ENCODE measurements at places on chromosomes 5 and 9. TPM values are rescaled to one million over a fixed set of nuclear protein-coding genes. Genes with fewer than 3 reads are reported as not detected.
A peak's percentile ranks its signal among the peaks of the same experiment; 100 is the strongest.

DNA sequence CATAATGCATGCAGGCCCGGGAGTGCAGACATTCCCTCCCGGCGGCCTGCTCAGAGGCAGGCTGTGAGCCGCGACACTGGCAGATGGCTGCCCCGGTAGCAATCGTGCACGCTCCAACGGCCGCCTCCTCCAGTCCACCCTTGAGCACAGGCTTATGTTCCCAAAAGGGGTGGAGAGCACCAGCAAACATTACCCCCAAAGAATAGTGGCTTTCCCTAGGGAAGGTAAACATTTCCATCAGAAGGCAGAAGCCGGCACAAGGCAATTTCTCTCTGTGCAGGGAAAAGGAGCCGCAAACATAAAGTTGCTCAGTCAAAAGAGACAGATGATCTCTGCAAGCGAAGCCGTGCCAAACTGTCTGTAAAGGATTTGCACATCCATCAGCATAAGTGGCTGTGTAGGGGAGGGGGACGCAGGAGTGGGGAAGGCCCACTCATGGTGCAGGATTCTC, 92.5 kb downstream of the SIL1 start:
- DNase-seq = peak; percentile 78

DNA sequence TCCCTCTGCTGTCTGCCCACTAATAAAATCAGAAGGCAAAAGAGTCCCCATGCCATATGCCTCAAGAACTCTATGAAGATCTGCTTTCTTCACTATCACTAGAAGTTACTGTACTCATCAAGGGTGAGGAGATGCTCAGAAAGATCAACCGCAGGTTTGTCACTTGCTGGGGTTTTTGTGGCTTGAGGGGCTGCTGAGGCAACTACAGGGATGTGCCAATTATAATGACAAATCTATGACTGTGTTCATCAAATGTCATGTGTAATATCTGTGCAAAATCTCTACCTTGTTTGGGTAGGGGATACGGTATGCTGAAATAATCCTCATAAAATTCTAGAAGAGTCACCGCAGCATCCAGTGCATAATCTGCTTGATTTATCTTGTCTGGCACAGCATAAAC, 13.0 kb downstream of the ERAP1 start:
- no peak for DNase-seq

- DNase-seq = no peak
Observed at GRCh38 chr9:24912767-24913166, 367.1 kb upstream of the IZUMO3 start.

- no peak for DNase-seq
Observed at GRCh38 chr5:72151646-72152045, 44.4 kb downstream of the MAP1B start.

GRCh38 chr9:113219969-113220368, 1.1 kb downstream of the FKBP15 start:
- DNase-seq = no peak

GRCh38 chr5:170471551-170472178, 32.2 kb upstream of the KCNIP1 start:
- no peak for DNase-seq

DNA sequence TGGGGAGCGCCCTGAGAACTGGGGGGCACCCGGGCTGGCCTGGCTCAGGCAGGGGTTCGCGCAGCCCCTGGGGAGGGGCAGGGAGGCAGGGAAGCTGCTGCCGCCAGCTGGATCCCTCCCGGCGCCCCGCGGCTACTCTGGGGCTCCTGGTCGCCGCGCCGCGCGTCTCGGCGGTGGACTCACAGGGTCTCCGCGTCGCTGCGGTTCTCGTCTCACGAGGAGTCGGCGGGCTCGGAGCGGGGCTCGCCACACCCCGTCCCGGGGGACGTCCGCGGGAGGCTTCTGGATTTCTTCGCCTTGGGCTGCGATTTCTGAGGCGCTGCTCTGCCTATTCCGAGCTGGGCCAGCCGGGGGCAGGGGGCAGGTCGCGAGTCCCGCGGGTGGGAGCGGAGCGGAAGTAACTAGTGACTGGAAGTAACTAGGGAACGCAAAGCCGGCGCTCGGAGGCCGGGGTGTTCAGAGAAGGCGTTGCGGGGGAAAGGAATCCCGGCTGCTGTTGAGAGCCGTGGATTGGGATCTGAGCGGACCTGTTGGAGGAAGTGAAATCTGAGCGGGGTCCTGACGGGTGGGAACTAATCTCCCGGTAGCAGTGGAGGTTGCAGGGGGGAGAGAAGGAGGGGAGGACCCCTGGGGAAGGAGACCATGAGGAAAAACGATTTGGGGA, 511 bp downstream of the CYSTM1 start:
- peak; percentile 89 for DNase-seq

DNA sequence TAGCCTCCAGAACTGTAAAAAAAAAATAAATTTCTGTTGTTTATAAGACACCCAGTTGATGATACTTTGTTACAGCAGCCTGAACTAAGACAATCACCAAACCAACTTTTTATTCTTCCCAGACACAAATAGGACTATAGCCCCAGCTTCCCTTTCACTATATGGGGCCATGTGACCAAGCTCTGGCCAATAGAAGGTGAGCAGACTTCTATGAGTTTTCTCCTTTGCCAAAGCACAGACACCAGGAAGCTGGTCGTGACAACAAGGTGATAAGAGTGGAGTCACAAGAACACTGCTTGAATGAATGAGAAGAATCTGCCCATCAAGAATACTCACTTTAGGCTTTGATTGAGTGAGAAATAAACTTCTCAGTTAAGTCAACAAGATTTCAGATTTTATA, 217.7 kb downstream of the DEPDC1B start:
- DNase-seq = no peak

DNA sequence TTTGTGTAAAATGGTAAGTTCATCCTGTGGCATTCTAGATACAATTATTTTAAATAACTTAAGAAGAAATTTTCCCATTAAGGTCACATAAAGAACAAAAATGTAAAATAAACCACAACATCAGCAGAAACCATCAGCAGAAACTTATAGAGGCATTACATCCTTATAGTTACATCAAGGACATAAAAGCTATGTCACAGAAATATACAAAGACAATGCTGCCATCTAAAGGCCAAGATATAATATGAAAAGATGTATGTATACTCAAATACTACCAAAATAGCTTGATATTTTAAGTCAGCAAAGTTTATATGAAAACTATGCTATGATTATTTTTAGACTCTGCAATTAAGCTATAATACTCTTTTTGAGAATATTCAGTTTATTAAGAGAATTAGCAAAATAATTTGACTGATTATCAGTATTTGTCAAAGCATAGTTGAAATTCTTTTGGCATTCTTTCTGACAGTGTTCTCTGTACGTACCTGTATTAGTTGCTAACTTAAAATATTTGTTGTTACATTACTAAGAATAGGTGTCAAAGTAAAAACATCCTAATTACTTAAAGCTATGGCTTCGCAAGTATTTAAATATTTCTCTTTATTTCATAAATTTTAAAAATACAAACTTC, 36.2 kb downstream of the FBXL17 start:
- peak; percentile 68 for DNase-seq

- DNase-seq = no peak
Observed at GRCh38 chr5:142056816-142057696, 44.2 kb upstream of the GNPDA1 start.

DNA sequence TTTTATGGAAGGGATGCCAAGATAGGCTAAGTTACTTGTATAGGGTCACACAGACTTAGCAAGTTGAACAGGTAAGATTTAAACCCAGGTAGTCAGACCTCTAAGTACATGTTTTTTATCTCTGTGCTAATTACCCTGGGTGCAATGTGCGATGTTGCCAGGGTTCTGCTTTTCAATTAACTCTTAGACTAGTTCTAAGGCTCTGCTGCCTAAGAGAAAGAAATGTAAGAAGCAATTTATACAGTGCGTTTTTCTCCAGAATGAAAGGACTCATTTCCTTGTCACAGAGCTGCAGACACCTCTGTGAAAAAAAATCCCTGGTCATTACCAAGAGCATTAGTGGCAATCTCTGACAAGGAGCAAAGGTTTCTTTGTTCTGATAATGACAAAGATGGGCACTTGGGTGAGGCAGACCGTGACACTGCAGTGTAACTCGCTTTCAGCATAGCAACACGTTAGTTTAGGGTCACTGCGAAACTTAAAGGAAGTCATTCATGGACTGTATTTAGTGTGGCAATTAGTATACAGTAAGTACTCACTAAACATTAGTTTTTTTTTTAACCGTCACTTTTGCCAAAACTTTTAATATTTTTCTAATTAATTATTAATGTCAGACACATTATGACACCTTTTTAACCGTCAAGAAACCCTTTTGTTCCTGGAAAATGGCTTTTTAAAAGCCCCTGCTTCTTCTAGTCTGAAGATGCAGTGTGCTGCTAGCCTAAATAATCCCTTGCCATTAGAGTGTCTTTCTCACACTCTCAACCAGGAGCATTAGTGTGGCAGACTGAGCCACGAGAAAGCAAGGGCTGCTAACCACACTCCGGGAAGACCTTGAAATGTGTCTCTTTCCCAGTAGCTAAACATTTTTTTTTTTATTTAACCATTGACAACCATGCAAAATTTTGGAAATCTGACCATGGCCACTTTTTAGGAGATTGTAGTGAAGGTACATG, 520.0 kb upstream of the C9orf72 start:
- no peak for DNase-seq

GRCh38 chr9:130532426-130533080, 46.8 kb upstream of the FUBP3 start:
- no peak for DNase-seq

- DNase-seq = peak; percentile 24
Observed at GRCh38 chr9:5949103-5949699, 58.5 kb downstream of the MLANA start.

GRCh38 chr5:35436400-35437057, 181.1 kb upstream of the SPEF2 start:
- DNase-seq = no peak

DNA sequence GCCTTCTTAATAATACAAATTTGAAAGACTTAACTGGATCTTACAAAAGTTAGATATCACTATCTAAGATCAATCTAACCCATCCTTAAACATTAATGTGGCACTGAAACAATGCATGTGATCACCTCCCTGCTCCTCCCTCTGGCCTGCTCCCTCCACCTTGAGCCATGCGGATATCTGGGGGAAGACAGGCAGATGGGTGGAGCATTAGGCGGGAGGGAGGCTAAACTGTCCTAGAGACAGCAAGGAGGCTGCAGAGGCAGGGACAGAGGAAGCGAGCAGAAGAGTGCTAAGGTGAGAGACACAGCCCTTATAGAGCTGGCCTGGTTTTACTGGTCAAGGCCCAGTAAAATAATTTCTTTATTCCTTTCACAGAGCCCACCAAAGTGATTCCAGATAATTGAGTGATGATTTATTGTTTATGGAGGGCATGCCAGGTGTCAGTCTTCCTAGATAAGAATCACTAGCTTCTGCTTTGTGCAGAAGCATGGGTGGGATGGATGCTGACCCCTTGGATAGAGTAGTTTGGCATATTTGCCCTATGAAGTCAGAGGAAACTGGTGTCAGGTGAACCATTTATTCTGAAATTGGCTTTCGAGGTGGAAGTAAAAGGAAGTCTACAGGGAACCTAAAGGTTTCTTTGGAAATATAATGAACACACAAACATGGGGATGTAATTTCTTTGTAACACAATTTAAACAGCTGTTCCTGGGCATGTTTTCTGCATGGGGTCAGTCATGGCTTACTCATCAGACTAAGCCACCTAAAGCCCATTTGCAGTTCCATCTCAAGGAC, 188.3 kb downstream of the GNAQ start:
- no peak for DNase-seq

DNA sequence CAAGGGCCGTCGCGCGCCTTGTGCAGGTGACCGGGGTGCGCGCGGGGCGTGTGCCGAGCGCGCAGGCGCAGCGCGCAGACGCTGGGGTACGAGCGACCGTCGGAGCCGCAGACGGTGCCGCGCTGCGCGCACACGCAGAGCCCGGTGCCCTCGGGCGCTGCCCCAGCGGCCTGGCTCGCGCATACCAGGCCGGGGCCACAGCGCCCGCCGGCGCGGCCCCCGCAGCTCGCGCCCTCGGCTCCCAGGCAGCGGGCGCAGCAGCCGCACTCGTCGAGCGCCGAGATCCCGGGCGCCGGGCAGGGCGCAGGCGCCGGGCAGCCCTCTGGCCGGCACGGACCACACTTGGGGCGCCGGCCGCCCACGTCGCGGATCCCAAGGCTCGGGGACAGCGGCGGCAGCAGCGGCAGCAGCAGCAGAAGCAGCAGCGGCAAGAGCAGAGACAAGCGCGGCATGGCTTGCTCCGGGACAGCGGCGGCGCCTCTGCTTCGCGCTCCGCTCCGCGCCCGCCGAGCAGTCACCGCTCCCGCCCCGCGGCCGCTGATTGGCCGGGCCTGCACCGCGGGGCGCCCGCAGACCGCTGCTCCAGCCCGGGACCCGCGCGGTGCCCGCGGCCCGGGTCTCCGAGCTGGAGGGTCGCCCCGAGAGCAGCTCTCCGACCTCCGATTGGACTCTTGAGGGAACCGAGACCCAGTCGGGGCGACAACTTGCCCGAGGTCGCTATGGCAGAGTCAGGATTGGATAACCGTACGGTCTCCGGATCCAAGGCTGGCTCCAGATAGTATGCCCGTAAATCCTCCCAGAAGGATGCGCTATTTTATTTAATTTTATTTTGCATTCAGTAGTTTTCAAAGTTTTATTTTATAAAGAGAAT, at the start of gene IGFBPL1:
Gene IGFBPL1, minus strand, starts transcription at position 482 of the 871 bp plus-strand sequence. Its CDS starts 30 bp downstream, at position 452.
- peak; percentile 69 for DNase-seq

GRCh38 chr5:69368458-69369339, 621 bp downstream of the AK6 start:
- DNase-seq = no peak

DNA sequence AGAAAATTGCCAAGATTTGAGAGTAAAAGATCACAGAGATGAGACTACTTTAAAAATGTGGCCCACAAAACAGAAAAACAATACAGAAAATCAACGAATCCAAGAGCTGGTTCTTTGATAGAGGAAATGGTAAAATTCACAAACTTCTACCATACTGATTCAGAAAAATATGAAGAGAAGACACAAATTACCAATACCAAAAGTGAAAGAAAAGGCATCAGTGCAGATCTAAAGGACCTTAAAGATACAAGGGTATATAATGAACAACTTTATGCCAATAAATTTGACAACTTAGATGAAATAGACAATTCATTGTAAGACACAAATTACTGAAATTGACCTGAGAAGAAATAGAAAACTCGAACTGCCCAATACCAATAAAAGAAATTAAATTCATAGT, 24.4 kb upstream of the SLC1A1 start:
- DNase-seq = no peak

DNA sequence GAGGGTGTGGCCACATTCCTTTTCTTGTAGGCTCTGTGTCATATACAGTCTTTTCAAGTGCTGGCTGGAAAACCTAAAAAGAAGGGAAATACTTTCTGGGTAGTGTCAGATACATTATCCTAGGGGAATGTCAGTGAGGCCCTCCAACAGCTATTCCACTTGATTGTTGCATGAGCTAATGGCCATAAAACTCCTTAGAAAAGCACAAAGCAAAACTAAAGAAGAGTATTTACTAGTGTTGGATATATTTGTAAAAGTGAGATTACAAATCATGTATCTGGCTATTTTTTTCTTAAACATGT, 829 bp downstream of the ANXA1 start:
- DNase-seq = no peak

MARCHF3 gene
- 8.0 TPM for total RNA-seq

PCDHA8 gene
- 0.82 TPM for total RNA-seq

SCGB3A2 gene
- total RNA-seq = not detected

SPRY4 gene
- total RNA-seq = 16.6 TPM

RNF180 gene
- 23.0 TPM for total RNA-seq

DMXL1 gene
- 57.7 TPM for total RNA-seq

NTRK2 gene
- 41.2 TPM for total RNA-seq

N4BP3 gene
- 5.6 TPM for total RNA-seq

SIT1 gene
- 3.1 TPM for total RNA-seq
